Putamen (tissue), 1 donor: ENCODE measurements at places on chromosomes 6 and 20.
A peak's percentile ranks its signal among the peaks of the same experiment; 100 is the strongest.

- no peak for DNase-seq
Measured at GRCh38 chr6:169042061-169042460, 211.6 kb downstream of the THBS2 start.

DNA sequence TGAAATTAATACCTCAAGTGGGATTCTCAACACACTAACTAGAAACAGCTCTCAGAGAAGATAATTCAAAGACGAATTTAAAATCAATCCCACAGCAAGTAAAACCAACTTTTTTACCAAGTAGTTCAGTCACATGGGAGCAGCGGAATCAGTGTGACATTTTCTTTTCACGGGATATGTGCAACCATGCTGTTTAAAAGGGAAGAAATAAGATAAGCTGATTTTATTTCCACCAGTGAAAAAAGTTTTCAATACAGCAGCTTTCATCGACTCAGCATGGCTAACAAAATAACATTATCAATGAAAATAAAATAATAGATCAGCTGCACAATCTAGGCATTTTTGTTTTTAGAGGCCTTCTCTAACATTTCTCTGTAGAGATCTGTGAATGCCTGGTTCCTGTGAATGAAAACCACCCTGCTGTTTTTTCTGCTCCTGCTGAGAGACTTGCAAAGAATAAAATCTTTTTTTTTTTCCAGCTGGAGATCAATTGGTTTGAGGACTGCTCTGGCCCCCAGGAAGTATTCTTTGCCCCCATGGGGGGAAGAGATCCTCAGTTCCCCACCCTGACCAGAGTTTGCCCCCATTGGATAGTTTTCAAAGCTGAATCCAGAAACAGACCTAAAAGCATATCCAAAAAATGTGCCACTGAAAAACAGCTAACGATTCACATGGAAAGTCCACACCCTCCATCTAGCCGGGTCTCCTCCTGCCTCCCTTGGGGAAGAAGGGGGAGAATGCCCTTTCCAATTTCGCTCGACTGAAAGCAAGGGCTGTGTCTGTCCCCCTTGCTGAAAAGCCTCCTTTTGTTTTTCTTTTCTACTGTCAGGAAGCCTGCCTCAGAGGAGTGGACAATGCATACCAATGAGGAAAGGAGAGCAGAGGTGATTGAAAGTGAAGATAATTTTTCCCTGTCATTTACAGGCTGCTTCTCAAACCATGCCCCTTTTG is 317.6 kb downstream of the PRKN start:
- DNase-seq = no peak

DNA sequence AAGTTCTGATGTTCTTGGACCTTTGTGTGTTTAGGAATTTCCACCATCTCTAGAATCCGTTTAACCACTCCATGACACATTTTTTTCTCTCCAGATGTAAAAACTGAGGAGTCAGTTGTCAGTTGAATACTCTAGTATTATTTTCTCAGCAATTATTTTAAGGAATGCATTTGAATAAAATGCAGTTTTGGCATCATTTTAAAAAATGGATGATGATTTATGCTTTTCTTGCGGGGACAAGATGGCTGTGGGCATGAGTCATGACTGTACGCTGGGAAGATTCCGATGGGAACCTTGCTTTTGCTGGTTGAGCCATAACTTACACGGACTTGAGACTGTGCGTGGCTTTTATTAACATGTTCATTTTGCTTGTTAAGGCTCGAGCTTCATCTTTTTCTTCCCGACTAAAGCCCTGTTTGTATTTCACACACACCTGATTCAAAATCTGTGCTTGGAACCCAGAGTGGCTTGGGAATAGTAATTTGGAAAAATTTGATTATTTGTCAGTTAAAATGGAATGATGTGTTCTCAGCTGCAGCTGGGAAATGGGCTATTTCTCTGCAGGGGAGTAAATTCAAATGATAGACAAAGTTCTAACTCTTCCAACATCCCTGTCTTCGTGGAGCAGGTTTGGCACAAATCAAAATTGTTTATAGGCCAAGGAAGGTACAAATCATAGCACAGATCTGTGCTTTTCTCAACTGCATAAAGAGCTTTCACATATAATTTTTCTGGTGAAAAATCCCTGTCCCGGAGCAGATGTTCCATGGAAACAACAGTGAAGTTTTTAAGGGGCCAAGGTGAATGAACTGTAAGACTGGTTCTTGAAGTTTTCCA is 470.5 kb upstream of the JAG1 start:
- no peak for DNase-seq

DNA sequence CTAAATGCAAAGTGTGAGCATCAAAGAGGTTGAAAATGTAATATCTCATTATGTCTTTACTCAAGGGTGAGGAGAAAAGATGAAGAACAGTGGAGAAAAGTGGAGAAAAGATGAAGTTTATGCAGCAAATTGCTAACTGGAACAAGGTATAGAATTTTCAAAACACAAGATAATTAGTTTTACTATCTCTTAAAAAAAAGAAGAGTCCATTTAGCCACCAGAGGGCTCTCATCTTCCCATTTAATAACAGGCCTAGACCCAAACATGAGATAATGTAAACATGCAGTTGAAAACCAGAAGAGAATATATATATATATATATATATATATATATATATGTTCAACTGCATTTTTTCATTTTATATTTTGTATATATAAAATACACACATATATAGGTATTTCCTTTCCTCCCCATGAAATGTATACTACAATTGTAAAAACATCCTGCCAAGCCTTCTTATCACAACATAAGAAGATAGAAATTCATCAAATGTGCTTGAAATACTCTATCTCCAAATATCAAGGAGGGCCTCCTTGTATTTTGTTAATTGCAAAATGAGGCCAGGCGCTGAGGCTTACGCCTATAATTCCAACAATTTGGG is 78.4 kb downstream of the ADTRP start:
- DNase-seq = peak; percentile 9

- DNase-seq = peak; percentile 30
Measured at GRCh38 chr6:17032590-17032987, 69.3 kb upstream of the STMND1 start.

DNA sequence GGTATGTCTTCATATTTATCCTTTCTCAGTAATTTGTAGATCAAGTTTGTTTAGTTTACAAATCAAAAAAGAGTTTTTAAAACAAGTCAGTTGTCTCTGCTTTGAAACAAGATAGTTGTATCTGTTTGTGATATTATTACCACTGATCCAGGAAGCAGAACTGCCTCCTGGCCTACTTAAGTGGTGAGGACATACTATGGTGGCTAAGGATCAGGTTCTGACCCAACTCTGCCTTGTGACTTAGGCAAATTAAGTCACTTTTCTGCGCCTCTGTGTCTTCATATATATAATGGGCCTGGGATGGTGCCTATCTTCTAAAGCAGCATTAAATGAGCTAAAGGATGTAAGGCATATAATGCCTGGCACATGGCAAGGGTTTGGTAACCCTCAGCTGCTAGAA is 8.7 kb downstream of the ANKS1A start:
- DNase-seq = no peak

DNA sequence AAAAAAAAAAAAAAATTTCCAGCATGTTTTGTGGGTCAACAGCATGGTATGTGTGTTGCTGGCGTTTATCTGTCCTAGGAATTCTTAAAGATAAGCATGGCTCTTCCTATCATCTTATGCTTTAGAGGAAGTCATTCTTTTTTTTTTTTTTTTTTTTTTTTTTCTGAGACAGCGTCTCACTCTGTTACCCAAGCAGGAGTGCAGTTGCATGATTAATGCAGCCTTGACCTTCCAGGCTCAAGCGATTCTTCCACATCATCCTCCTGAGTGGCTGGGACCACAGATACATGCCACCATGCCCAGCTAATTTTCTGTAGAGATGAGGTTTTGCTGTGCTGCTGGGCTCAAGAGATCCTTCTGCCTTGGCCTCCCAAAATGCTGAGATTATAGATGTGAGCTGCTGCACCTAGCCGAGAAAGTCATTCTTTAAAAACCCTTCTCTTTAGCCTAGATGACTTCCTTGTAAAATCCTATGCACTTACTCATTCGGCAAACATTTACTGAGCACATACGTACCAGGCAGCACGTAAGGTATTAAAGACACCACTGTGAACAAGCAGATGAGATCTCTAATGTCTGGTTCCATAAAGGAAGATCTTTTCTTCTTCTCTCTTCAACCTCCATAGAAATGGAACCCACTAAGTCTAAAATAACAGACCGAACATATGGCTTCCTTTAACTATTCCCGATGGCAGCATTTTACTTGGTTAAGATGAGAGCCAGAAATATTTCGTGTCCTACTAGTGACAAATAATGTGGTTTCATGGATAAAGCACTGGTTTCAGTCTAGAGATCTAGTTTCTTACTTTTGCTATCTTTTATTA is 122.4 kb downstream of the RIN2 start:
- DNase-seq = no peak

- DNase-seq = no peak
Measured at GRCh38 chr6:135265278-135265677, 84.2 kb downstream of the MYB start.

DNA sequence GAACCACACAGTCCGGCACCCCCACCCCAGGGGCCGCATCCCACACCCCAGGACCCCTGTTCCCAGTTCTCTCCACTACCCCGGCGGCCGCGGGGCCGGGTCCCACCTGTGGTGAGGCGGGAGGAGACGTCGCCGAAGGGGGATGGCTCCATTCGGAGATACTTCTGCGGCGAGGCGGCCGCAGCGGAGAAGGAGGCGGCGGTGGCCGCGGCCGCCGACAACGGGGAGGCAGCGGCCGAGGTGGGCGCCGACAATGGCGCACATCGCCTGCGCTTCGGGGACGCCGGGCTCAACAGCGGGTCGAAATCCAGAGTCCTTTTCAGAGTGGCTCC is 723 bp downstream of the AKIRIN2 start:
- no peak for DNase-seq

- no peak for DNase-seq
Measured at GRCh38 chr20:53195876-53196610, 223.9 kb downstream of the TSHZ2 start.

GRCh38 chr20:12698817-12699216 is 310.0 kb upstream of the SPTLC3 start:
- no peak for DNase-seq

- no peak for DNase-seq
Measured at GRCh38 chr6:114579486-114579885, 236.7 kb upstream of the HS3ST5 start.

- no peak for DNase-seq
Measured at GRCh38 chr6:136593748-136594490, 43.7 kb upstream of the MAP7 start.

DNA sequence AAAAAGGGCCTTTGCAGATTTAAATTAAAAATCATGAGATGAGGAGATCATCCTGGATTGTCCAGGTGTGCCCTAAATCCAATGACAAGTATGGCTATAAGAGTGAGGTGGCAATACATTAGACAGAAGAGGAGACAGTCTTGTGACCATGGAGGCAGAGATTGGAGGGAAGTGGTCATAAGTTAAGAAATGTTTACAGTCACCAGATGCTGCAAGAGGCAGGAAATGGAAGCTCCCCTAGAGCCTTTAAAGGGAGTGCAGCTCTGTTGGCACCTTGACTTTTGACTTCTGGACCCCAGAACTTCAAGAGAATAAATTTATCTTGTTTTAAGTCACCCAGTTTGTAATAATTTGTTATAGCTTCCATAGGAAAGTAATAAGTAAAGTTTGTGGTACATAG is 61.1 kb downstream of the HMGN3 start:
- DNase-seq = no peak

DNA sequence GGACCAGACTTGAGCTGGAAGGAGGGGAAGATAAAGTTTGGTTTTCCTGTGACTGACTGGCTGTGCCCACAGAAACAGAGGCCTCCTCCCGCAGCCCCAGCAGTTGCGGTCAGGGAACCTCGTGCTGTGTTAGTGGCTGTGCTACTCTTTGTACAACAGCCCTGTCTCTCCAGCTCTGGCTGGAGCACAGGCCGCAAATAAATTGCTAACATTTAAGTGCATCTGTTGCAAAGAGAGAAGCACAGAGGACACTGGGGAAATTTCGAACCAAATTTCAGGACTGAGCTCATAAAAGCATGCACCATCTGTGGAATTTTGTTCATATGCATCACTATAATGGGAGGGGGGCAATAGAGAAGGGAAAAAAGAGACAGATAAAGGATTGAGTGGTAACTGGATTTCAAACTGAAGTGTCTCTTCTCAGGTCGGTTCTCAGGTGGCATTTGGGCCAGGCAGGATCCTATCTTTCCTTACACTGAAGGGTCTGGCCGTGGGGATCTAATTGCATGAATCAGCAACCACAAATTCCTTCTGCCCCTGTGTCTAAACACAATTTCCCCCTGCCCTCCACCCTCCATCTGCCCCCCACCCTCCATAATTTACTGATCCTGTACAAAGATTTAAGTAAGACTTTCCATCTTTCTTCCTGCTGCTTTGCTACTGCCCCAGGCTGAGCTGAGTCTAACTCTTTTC is 88.9 kb upstream of the ATXN1 start:
- no peak for DNase-seq

DNA sequence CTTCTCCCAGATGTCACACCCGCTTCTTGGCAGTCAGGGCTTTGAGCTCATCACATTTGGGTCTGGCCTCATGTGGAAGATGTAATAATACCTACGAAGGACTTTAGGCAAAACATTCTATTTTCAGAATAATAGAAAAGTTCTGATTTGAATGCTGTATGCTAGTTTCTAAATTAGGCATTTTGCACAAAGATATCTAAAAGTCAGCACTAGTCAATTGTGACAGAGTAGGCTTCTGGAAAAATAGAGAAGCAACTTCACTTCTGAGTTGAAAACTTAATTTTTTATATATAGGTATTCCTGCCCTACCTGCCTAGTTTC is 38.3 kb upstream of the CD2AP start:
- DNase-seq = no peak

GRCh38 chr6:151434369-151434768 is 17.6 kb downstream of the RMND1 start:
- DNase-seq = no peak

DNA sequence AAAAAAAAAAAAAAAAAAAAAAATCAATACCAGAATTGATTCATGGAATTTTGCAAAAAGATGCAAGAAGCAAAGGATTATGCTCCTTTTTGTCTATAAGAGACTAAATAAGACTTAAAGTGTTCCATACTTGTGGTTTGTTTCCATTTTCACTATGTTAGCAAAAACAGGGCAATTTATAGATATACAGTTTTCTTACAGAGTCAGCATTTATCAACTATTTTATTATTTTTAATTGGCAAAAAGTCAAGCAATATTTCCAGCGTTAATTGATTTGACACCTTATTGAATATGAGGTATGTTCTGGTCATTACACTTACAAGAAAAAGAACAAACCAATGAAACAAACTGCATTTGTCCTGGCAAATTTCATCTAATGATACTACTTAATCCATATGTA is 5.4 kb upstream of the SGK1 start:
- DNase-seq = no peak

DNA sequence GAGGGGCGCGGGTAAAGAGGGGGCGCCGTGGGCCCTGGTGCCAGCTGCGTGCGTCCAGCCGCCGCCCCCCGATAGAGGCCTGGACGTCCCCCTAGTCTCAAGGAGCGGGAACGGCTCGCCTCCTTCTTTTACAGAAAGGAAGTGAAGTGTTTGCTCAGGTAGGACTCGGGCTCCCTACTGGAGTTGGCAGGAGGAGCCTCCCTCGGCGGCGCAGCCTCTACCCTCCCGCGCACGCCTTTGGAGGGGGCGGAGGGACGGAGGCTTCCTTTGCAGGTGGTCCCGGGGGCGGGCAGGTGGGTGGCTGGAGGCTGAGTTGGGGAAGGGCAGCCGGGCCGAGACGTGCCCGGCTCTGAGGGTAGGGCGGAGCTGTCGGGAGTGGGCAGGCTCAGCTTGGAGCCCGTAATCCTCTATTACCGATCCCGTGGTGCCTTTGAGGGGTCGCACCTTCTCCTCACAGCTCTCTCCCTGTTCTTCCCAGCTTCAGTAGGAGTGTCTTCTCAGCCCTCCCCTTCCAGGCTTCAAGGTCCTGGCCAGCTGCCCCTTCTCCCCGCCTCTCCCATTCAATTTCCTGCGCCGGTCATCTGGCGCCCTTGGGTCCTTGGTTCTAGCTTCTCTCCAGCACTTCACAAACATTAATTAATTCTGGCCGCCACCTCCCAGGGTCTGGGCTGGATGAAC is 728 bp downstream of the ITPR3 start:
- no peak for DNase-seq
